Daoy (cell line): ENCODE measurements at places on chromosomes 2 and 18.
A peak's percentile ranks its signal among the peaks of the same experiment; 100 is the strongest.

DNA sequence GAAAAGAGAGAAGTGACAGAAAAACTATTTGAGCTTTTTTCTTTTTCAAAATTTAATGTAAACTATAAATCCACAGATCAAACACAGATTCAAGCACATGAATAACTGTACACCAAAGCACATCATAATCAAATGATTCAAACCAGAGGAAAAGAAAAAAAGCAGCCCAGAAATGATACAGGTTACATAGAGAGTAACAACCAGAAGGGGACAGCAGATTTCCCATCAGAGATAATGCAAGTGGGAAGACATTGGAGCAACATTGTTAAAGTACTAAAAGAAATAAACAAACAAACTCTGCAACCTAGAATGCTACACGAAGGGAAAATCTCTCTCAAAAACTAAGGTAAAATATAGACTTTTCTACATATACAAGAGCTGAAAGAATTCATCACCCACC is 34.5 kb downstream of the CMPK2 start:
- no peak for DNase-seq

GRCh38 chr2:206443735-206444527 is 599 bp downstream of the ADAM23 start:
- DNase-seq: peak; percentile 57

GRCh38 chr18:37160038-37160820 is 331.3 kb downstream of the KIAA1328 start:
- DNase-seq: no peak

- no peak for DNase-seq
Measured at GRCh38 chr2:84386336-84387040, 72.6 kb downstream of the SUCLG1 start.

GRCh38 chr2:149064365-149064841 is 25.9 kb downstream of the LYPD6B start:
- peak; percentile 68 for DNase-seq

GRCh38 chr2:240478346-240479110 is 43.1 kb downstream of the GPC1 start:
- peak; percentile 1 for DNase-seq
